CD4-positive, CD25-positive, alpha-beta regulatory T cell (primary cell): ENCODE measurements at places on chromosomes 12 and 14. TPM values are rescaled to one million over a fixed set of nuclear protein-coding genes. Genes with fewer than 3 reads are reported as not detected.

GRCh38 chr12:128111951-128112350, 155.0 kb upstream of the TMEM132C start:
- H3K27me3 ChIP-seq, result no peaks in the 10 kb centered on the region
- H3K4me3 ChIP-seq, result no peak overlapping the region
- DNase-seq, result no peak
- no peaks in the 10 kb centered on the region for H3K4me1 ChIP-seq

- peak overlapping the region; percentile 74 for H3K4me3 ChIP-seq
- no peaks in the 10 kb centered on the region for H3K27me3 ChIP-seq
- peak overlapping the region; percentile 92 for H3K27ac ChIP-seq
- no peak for DNase-seq
- peaks cover 29% of the 10 kb centered on the region for H3K4me1 ChIP-seq
These were observed 369 bp downstream of the DEPDC4 start for GRCh38 chr12:100266585-100266834.

GRCh38 chr12:84793558-84794367, 118.8 kb downstream of the SLC6A15 start:
- H3K36me3 ChIP-seq, result no peaks in the 10 kb centered on the region
- no peaks in the 10 kb centered on the region for H3K27me3 ChIP-seq
- H3K4me1 ChIP-seq, result no peaks in the 10 kb centered on the region
- DNase-seq, result no peak
- no peak overlapping the region for H3K4me3 ChIP-seq

DNA sequence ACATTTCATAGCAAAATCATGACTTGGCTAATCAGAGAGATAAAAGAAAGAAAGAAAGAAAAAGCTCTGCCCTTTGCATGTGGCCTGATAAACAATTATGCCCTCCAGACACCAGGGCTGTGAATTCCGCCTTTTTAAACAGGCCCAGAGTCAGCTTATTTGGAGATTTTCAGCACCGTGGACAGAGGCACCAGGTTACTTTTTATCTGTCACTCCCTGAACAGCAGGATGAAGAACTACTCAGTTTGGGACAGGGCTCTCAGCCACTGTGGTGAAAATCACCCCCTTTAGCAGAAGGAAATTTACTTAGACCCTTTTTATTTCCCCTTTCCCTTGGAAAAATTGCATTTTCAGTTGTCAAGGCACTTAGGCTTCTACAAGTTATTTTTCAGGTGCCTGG, 359.9 kb downstream of the NRXN3 start:
- DNase-seq, result no peak
- no peaks in the 10 kb centered on the region for H3K27me3 ChIP-seq
- no peak overlapping the region for H3K27ac ChIP-seq
- no peaks in the 10 kb centered on the region for H3K4me1 ChIP-seq
- H3K36me3 ChIP-seq, result no peaks in the 10 kb centered on the region

- H3K27me3 ChIP-seq, result no peaks in the 10 kb centered on the region
- no peaks in the 10 kb centered on the region for H3K4me1 ChIP-seq
- no peak for DNase-seq
These were observed 182.3 kb downstream of the PELI2 start for GRCh38 chr14:56300495-56300894.

DNA sequence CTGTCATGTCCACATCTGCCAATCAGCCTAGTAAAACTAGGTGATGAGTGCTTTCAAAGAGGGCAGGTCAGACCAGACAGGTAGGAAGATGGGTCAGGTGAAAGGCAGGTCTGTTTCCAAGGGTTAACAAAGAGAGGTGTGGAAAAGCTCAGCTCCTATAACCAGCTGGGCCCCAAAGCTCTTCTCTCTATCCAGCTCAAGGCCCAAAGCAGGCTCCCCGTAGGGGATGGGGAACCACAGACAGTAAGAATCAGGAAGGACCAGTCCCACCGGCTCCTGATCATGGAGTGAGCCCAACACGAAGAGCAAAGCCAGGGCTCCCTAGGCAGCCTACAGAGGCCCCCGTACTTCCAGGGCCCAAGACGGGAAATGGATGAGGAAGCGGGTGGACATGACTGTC, 83.2 kb downstream of the TTC9 start:
- H3K36me3 ChIP-seq, result no peaks in the 10 kb centered on the region
- no peaks in the 10 kb centered on the region for H3K27me3 ChIP-seq
- no peaks in the 10 kb centered on the region for H3K4me1 ChIP-seq
- no peak overlapping the region for H3K27ac ChIP-seq
- no peak overlapping the region for H3K4me3 ChIP-seq
- no peak for DNase-seq

- H3K27ac ChIP-seq, result peak overlapping the region; percentile 53
- H3K4me3 ChIP-seq, result peak overlapping the region; percentile 35
- peaks cover 63% of the 10 kb centered on the region for H3K4me1 ChIP-seq
- peak; percentile 79 for DNase-seq
These were observed 64.6 kb downstream of the SUSD6 start for GRCh38 chr14:69675877-69676416.

Gene PTPRQ
- not detected for total RNA-seq

Gene CLEC1B
- 2.6 TPM for total RNA-seq

Gene HAL
- total RNA-seq, result 0.57 TPM

Gene DDX23
- 96.3 TPM for total RNA-seq
